ENCODE measurements at places on chromosomes 16 and 17.

GRCh38 chr16:80437707-80438106 is 103.1 kb upstream of the DYNLRB2 start:
- no peak for DNase-seq

DNA sequence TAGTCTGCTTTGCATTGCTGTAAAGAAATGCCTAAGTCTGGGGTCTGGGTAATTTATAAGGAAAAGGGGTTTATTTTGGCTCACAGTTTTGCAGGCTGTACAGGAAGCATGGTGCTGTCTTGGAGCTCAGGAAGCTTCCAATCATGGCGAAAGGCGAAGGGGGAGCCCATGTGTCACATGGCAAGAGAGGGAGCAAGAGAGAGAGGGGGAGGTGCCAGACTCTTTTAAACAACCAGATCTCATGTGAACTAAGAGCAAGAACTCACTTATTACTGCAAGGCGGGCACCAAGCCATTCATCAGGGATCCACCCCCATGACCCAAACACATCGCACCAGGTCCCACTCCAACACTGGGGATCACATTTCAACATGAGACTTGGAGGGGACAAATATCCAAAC is 148.2 kb upstream of the HS3ST2 start:
- no peak for DNase-seq

DNA sequence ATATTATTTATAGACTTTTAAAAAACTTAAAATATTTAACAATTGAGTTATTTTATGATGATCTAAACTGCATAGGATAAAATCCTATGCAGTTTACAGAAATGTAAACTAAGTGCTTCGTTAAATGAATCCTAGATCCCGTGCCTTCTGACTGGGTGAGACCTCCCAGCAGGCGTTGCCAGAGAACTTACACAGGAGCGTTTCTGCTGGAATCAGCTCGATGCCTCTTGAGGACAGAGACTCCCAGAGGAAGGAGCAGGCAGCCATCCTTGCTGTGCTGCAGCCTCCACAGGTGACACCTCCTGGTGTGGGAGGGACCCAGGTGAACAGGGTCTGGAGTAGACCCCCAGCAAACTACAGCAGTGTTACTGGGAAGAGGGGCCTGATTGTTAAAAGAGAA is 160.4 kb downstream of the WWOX start:
- no peak for DNase-seq

- DNase-seq: no peak
These were observed 12.1 kb downstream of the TBX4 start for GRCh38 chr17:61464130-61464842.

- no peak for DNase-seq
These were observed 10.4 kb downstream of the SLC6A4 start for GRCh38 chr17:30225112-30225511.

DNA sequence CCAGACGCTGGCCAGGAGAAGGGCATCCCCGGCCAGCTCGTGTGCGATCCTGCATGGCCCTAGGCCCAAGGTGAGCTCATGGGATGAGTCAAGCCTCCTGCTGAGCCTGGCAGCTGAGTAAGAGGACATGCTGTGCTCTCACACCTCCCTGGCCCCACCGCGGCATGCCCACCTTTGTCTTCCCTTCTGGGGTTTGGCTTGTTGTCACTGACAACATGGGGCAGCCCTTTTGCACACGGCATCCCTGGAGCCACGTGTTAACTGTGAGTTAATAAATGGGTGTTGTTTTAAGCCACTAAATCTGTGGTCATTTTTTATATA is 8.9 kb upstream of the TNS4 start:
- no peak for DNase-seq

- peak; percentile 44 for DNase-seq
These were observed 3.8 kb upstream of the HAP1 start for GRCh38 chr17:41738077-41738800.

DNA sequence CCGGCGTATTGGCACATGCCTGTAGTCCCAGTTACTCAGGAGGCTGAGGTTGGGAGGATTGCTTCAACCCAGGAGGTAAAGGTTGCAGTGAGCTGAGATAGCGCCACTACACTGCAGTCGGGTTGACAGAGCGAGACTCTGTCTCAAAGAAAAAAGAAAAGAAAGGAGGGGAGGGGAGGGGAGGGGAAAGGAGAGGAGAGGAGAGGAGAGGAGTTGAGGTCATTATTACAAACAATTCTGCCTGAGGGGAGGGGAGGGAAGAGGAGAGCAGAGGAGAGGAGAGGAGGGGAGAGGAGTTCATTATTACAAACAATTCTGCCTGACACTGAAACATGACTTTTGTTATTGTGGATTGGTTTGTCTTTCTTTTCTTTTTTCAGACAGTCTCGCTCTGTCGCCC is 19.8 kb upstream of the ABCA5 start:
- DNase-seq: no peak

DNA sequence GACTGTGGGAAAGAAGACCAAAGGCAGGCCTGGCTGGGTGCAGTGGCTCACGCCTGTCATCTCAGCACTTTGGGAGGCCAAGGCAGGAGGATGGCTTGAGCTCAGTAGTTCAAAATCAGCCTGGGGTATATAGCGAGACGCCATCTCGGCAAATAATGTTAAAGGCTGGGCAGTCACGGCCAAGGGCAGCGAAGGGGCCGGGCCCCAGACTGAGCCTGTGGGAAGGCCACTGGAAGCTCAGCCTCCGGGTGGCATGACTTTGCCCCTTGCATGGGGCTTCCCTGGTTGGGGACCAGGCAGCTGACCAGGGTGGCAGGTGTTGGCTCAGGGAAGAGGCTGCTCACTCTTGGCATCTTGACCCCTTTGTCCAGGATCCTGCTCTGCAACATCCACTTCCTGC is 14.0 kb upstream of the CD300LD start:
- no peak for DNase-seq

- DNase-seq: no peak
These were observed 80.0 kb downstream of the MARCHF10 start for GRCh38 chr17:62727916-62728672.

GRCh38 chr16:2040787-2041522 is 6.7 kb downstream of the NTHL1 start:
- DNase-seq: no peak

- DNase-seq: no peak
These were observed 14.0 kb downstream of the GSE1 start for GRCh38 chr16:85627089-85627488.

GRCh38 chr17:71830866-71831265 is 290.0 kb upstream of the SOX9 start:
- no peak for DNase-seq

- no peak for DNase-seq
These were observed 24.9 kb upstream of the DBNDD1 start for GRCh38 chr16:90044111-90044551.

GRCh38 chr17:35486920-35487732 is 38.6 kb upstream of the SLFN13 start:
- DNase-seq: peak; percentile 55

GRCh38 chr17:28550858-28551257 is 1.6 kb downstream of the UNC119 start:
- no peak for DNase-seq

DNA sequence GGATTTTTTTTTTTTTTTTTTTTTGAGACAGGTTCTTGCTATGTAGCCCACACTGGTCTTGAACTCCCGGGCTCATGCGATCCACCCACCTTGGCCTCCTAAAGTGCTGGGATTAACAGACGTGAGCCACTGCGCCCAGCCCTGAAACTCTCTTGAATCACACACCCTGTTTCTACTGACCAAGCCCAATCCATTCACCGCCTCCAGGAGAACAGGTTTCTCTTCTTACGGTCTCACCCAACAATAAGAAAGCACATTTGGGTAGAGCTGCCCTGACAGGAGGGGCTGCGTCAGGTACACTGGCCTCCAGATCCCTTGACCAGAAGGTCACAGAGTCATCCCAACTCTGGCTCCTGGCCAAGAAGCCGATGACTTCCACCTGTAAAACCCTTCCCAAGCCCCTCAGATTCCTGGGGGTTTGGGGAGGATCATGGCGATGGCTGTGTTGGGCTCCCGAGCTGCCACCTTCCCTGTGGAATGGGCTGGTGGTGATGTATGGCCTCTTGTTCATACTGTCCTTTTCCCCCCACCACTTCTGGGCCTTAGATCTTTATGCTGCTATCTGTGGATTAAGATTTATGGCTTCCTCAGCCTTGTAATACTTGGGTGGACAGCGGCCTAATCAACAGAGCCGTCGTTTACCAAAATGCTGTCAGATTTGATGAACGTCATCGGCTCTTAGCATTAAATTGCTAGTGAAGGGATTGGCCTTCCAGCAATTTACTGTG is 89.1 kb downstream of the KATNIP start:
- DNase-seq: no peak

DNA sequence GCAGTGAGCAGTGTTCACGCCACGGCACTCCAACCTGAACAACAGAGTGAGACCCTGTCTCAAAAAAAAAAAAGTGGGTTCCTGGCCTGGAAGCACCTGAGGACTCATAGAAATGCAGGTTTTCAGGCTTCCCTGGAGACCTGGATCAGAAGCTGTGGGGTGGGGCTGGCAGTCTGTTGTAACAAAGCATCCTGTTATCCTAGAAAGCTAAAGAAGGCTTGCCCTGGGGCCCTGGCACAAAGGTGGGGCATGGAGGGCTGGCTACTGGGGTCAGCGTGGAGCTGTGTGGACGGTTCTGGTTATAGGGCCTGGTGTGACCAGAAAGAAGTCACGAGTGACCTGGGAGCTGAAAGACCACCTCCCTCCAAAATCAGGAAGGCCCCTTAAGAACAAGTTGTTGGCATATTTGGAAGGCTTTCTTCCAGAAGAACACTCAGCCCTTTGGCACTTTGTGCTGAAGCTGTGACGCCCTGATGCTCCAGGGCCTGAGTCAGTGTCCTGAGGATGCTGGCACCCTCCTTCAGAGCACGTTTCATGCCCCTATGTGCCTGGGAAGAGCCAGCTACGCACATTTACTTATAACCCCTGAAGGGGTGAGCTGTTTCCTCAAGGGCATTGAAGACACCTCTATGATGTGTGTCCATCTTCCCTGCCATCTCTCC is 6.2 kb downstream of the CRISPLD2 start:
- no peak for DNase-seq

- DNase-seq: no peak
These were observed 56.0 kb upstream of the ENPP7 start for GRCh38 chr17:79674506-79675412.

DNA sequence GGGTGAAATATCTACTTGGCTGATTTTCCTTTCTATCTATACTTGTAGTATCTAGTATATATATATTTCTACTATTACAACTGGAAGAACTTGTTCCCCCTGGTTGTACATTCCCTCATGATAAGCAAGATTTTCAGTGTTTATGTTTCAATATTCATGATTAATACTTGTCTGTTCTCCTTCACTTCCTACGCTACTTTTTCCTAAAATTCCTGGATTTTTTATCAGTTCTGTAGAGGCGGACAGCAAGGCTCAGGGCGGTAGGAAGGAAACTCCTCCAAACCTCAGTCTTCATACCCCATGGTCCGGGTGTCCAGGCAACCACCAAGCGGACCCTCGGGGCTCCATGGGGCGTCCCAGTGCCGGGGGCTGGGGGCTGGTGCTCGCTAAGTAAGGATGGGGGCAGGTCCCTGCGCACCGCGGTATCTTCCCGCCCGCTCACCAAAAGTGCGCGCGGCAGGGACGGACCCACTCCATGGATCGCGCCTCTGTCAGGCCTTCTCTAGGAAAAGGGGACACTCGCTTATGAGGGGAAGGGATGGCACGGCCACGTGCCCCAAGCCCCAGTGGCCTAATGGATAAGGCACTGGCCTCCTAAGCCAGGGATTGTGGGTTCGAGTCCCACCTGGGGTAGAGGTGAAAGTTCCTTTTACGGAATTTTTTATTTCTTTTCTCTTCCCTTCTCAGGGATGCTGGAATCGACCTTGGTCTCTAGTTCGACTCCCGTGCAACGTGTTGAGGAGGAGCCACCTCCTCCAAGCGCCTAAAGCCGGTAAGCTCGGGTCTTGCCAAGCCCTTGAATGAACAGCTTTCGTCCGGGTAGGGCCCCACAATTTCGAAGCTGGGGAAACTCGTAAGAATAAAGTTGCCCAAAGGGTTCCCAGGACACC is 13.2 kb downstream of the ATP5PD start:
- DNase-seq: peak; percentile 55

DNA sequence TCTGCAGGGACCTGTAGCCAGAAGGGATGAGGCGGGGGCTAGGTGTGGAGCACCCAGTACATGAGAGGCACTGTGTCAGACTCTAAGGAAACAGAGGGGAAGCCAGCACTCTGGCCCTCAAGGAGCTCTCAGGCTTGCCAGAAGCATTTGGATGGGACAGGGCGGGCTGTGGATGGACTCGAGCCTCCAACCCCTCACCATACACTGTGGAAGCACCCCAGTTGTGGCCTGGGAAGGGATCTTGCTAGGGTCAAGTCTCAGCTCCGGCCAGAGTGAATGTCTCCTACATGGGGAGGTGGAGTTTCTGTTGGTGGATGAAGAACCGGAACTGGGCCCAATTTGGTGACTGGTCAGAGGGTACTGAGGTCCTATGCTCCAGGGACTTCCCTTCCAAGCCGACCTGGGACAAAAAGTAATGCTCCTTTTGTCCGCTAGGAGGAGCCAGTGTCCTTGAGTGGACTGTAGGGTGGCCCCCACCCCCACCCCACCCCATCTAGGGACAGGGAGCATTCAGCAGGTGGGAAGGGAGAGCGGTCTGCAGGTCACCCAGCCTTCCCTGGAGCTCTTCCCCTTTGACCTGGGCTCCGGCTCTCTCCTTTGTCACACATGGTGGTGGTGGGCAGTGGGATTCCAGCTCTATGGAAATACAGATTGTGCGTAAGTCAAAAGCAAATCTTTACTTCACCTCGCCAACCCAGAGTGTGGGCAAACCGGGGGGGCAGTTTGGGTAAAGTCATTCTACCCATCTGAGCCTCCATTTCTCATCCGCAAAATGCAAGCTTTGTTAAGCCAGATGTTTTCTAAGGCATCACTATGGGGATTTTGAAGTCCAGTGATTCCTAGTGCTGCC is 20.4 kb upstream of the PHB1 start:
- no peak for DNase-seq

DNA sequence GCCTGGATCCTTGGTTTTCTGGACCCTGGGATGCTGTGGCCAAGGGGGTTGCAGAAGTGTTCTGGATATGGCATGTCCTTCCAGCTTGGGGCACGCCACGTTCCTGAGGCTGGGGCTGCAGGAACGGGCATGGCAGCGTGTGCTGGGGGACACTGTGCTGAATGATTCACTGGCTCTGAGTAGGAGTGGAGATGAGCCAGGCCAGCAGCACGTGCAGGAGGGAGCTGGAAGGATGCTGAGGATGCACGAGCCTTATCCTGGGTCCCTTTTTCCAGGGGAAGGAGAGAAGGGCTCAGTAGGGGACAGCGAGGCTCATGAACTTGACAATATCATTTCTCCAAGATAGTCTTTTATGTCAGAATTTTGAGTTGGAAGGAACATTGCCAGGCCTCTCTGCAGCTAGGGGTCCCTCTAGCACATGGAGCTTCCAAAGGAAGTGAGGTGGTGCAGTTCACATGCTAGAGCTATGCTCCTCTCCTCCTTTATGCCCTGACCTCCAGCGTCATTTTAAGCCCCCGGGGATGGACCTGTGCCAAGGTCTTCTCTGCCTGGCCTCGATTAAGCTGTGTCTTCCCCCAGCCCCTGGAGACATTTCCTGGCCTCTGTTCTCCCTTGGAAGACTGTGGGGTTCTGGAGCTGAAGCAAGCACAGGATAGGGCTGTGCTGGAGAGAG is 125.9 kb downstream of the OR1D5 start:
- DNase-seq: no peak
